ENCODE measurements at places on chromosomes 4 and X.

DNA sequence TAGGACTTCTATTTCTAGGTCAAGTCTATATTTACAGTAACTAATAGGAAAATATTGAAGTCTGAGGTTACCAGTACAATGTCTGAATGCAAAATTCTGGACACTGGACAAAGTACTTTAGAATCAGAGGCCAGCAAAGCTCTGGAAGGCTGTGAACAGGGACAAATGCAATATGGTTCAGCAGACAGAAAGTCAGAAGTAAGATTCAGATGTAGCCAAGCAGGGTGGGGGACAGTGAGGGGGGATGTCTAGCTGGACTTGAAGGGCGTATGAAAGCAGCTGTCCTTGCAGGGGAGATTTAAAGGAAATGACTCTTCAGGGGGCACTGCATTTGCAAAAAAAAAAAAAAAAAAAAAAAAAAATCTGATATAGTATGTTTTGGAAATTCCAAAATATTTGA, 2.9 kb downstream of the SORBS2 start:
- no peak for DNase-seq

DNA sequence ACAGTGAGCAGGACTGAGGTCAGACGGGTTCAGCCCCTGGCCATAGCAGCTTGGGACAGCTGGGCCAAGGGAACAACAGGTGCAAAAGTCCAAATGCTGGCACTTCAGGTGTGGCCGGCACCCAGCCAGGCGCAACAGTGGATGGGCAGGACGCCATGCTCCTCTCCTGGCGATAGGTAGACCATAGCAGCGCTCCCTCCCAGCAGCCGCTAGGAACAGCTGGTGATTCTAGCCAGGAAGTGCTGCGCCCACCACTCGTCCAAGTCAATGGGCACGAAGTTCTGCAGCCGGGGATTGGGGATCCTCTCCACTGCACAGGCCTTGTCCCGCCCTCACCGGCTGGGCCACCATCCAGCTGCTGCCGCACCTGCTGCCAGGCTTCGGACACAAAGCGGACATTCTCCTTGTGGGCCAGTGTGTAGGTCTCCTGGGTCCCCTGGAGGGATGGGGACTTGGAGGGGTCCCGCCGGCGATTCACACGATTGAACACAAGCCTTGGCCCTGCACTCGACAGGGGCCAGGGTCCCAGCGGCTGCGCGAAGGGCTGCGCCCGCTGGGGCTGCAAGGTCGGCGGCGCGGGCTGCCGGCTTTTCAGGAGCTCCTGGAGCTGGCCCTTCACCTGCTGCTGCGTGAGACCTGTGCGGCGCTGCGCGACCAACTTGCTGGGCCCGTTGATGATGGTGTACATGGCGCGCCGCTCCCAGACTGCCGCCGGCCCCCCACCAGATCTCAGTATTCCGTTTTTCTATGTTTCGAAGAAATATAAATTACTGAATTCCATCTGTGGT, 227.5 kb upstream of the STK26 start:
- DNase-seq: no peak

- DNase-seq: no peak
Measured at GRCh38 chrX:17294561-17294960, 80.4 kb upstream of the NHS start.

- no peak for DNase-seq
Measured at GRCh38 chr4:84940960-84941359, 25.5 kb downstream of the WDFY3 start.

DNA sequence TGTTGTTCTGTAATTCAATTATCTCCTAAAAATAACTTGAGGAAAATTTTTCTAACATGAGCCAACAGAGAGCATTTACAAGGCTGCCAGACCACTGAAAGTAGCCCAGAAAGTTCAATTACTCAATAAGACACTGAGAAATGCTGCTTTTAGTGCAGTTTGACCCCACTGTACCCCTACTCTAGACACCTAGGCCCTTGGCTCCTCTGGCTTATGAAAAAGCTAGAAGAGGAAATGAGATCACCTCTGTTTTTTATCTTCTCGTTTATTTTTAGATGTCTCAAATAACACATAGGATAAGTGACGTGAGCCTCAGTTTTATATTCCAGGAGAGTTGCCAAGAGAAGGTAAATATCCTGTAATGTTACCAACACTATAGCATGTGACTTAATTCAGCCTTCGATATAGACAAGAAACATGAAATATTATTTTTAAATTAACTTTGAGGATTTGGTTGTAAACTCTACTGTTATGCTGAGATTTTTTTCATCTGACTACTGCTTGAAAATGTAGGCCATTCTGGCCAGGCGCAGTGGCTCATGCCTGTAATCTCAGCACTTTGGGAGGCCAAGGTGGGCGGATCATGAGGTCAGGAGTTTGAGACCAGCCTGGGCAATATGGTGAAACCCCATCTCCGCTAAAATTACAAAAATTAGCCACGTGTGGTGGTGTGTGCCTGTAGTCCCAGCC, 24.4 kb downstream of the TNIP3 start:
- no peak for DNase-seq

DNA sequence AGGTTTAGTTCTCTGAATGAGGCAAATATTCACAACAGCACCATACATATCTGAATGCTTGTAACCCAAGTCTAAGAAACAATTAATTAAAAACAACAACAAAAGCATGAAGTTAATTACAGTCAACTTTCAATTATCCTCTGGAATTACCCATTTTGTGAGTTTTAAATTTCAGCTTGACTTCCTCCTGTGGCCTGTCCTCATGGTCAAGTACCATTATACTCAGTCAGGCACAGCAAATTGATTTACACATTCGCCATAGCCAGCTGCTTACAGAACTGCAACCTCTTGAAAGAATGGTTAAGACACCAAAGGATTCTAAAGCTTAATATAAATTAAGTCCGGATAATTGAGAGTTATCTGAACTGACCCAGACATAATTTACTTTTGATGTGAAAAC, 306.5 kb downstream of the CAMK2D start:
- DNase-seq: no peak

GRCh38 chr4:159002950-159003349, 99.9 kb upstream of the RAPGEF2 start:
- DNase-seq: no peak

All from right cardiac atrium (tissue), 5 donors.